ENCODE measurements at places on chromosomes 11 and 22. TPM values are rescaled to one million over a fixed set of nuclear protein-coding genes. Genes with fewer than 3 reads are reported as not detected.

Gene KDM4E
- polyA plus RNA-seq = not detected

Gene CLNS1A
- 64.3 TPM for polyA plus RNA-seq

- H3K27ac ChIP-seq = no peak overlapping the region
- peak; percentile 39 for DNase-seq
- no peaks in the 10 kb centered on the region for H3K36me3 ChIP-seq
- no peaks in the 10 kb centered on the region for H3K4me1 ChIP-seq
These were observed 59.4 kb downstream of the OTOG start for GRCh38 chr11:17606233-17607082.

DNA sequence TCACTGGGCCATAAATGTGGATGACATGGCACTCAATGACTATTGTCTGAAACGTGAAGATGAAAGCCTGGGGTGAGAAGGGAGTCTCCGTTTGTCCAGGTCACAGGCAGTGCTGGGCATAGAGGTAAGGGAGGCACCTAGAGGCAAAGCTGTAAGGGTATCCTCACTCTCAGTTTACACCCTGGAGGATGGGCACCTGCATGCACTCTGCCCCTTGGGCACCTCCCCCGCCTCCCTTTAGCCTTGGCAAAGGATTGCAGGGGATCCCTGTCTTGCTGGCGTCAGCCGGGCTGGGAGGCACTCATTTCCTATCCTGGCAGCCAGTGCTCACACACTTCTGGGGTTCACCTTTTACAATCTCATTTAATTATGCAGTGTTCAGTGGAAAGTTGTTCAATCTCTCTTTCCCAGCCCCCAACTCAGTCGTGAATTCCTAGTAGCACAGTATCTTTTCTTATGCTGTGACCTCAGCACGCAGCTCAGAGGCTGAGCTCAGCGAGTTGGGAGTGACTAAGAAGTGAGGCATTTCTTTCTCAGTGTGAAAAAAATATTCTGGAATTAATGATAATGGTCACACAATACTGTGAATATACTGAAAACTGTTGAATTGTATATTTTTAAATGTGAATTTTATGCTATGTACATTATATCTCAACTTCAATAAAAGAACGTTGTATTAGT, 866.6 kb downstream of the BRD1 start:
- no peak overlapping the region for H3K27ac ChIP-seq
- no peak overlapping the region for H3K4me3 ChIP-seq
- H3K27me3 ChIP-seq = no peaks in the 10 kb centered on the region
- no peaks in the 10 kb centered on the region for H3K36me3 ChIP-seq
- no peak for DNase-seq

DNA sequence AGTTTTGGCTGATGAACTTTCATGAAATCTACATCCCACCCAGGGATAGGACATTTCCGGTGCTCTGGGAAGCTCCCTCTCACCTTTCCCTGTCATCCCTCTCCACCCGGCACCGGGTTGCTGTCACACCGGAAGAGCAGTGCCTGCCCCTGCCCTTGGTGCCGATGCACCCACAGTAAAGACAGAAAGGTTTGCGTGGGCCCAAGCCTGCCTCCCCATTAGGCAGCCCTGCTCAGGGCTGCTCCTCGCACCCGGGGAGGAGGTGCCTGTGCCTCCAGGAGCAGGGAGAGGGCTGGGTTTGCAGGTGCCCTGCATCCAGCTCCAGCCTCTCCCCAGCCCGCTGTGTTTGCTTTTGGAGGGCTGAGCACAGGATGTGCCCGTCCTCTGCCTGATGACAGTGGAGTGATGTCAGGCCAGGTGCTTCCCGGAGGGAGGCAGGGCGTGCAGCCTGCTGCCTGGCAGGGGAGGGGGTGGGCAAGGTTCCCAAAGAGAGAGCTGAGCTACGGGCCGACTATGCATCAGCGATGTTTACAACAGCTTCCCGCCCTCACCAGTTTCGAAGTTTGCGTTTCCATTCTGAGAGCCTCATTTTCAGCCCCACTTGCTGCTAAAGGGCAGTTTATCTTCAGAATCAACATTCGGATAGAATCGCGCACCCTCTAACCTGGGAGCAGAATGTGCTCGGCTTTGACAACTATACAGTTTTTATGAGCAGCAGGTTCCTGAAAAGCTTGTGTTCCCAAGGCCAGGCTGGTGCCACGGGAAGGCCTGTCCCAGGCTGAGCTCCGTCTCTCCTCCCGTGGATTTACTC, 83.2 kb upstream of the CLDN5 start:
- peaks cover 12% of the 10 kb centered on the region for H3K4me1 ChIP-seq
- peak; percentile 58 for DNase-seq
- H3K27me3 ChIP-seq = no peaks in the 10 kb centered on the region
- no peaks in the 10 kb centered on the region for H3K36me3 ChIP-seq

- H3K4me1 ChIP-seq = no peaks in the 10 kb centered on the region
- no peak for DNase-seq
- H3K27me3 ChIP-seq = no peaks in the 10 kb centered on the region
- no peaks in the 10 kb centered on the region for H3K36me3 ChIP-seq
- H3K4me3 ChIP-seq = no peak overlapping the region
These were observed 255.9 kb downstream of the FAT3 start for GRCh38 chr11:92480499-92480898.

DNA sequence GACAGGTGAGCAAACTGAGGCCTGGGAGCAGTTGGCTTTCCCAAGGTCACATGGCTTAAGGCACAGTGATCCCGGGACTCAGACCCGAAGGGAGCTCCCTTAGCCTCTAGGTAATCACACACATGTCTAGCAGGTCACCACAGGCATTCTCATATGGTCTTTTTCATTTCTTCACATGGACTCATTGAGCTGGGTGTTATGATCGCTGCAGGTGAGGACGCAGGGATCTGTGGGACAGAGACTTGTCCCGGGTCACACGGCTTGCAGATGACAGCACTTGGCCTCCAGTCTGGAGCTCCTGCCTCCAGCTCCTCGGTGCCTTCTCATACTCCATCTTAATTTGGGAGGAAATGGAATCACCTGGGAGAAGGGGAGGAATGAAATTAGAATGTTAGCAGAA, 23.6 kb upstream of the CACNG2 start:
- no peak for DNase-seq
- no peak overlapping the region for H3K4me3 ChIP-seq
- H3K27me3 ChIP-seq = no peaks in the 10 kb centered on the region
- no peaks in the 10 kb centered on the region for H3K4me1 ChIP-seq
- H3K27ac ChIP-seq = no peak overlapping the region

DNA sequence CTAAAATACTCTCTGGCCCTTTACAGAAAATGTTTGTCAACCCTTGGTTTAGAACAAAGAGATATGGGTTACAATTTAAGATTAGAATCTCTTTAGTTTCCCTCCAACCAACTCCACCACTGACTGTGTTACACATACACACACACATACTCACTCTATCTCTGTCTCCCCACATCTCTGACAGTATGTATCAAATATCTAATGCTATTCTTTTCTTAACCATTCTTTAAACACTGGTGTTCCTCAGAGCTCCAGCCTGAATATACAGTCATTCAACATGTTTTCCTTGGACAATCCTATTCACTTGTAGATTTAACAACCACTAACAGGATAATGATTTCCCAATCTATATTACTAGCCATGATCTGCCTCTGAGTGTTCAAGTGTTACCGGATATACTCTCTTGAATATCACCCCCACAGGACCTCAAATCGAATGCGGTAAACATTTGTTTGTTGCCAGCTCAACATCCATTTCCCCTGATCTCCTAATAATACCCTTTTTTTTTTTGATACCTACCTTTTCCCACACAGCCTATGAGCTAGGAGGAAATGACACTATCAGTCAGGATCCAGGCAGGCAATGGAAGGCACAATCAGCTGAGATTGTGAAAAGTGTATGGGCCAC, 6.1 kb downstream of the MPZL3 start:
- no peaks in the 10 kb centered on the region for H3K4me1 ChIP-seq
- peaks cover 11% of the 10 kb centered on the region for H3K27me3 ChIP-seq
- DNase-seq = no peak
- H3K36me3 ChIP-seq = no peaks in the 10 kb centered on the region
- H3K4me3 ChIP-seq = no peak overlapping the region

GRCh38 chr22:41808400-41808799, 7.9 kb downstream of the CCDC134 start:
- H3K36me3 ChIP-seq = peaks cover 29% of the 10 kb centered on the region
- H3K4me3 ChIP-seq = no peak overlapping the region
- DNase-seq = no peak

- H3K27ac ChIP-seq = no peak overlapping the region
- no peaks in the 10 kb centered on the region for H3K4me1 ChIP-seq
- peaks cover 20% of the 10 kb centered on the region for H3K27me3 ChIP-seq
- H3K4me3 ChIP-seq = no peak overlapping the region
- no peak for DNase-seq
- H3K36me3 ChIP-seq = no peaks in the 10 kb centered on the region
These were observed 62.2 kb downstream of the IGLL1 start for GRCh38 chr22:23517804-23518375.

DNA sequence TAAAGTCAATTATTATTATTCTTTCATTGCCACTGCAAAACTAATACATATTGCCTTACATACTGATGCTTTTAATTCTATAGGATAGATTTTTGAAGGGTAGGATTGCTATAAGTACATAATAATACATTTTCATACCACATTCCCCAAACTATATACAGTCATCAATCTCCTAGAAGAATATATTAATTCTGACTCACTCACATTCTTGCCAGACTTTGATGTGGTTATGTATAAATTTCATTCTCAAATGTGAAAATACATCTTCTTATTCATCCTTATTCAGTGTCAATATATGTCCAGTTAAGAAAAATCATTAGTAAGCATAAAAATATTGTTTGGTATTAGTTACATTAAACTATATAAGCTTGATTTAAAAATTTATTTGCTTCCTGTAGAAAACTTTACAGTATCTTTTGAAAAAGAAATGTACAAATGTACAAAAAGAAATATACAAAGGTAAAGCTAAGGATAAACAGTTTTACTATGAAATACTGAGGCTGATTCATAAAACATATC, 458.8 kb upstream of the CNTN5 start:
- H3K36me3 ChIP-seq = no peaks in the 10 kb centered on the region
- no peaks in the 10 kb centered on the region for H3K27me3 ChIP-seq
- no peaks in the 10 kb centered on the region for H3K4me1 ChIP-seq
- H3K4me3 ChIP-seq = no peak overlapping the region

DNA sequence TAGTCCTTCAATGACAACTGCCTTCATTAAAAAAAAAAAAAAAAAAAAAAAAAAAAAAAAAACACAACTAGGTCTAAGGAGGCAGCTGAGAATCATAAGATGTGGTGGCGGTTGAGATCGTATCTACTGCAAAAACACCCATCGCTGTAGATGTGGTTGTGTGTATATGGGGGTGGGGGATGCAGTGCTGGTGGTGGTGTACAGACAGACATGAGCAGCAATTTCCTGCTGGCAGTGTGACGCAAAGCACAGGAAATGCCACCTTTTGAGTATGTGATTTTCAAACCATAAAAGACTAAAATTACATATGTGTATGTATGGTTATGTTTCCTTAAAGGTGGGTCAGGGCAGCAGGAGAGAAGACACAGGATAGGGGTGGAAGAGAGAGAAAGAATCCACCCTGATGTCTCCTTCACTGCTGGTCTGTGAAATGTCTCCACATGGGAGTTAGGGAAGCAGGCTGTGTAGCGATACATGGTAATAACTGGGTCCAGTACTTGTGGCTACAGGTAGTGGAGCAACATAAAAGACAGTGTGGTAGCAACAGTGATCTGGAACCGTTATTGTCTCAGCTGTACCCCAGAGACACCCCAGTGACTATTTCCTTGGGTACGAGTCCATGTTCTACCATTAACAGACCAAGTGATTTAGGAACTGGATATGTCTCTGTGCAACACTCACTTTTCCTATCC, 57.9 kb downstream of the SYTL2 start:
- H3K4me1 ChIP-seq = no peaks in the 10 kb centered on the region
- no peak for DNase-seq
- no peaks in the 10 kb centered on the region for H3K36me3 ChIP-seq
- no peak overlapping the region for H3K27ac ChIP-seq
